ENCODE measurements at places on chromosomes 7 and 10.

GRCh38 chr7:96200740-96201139 is 121.2 kb downstream of the SLC25A13 start:
- no peak for DNase-seq

DNA sequence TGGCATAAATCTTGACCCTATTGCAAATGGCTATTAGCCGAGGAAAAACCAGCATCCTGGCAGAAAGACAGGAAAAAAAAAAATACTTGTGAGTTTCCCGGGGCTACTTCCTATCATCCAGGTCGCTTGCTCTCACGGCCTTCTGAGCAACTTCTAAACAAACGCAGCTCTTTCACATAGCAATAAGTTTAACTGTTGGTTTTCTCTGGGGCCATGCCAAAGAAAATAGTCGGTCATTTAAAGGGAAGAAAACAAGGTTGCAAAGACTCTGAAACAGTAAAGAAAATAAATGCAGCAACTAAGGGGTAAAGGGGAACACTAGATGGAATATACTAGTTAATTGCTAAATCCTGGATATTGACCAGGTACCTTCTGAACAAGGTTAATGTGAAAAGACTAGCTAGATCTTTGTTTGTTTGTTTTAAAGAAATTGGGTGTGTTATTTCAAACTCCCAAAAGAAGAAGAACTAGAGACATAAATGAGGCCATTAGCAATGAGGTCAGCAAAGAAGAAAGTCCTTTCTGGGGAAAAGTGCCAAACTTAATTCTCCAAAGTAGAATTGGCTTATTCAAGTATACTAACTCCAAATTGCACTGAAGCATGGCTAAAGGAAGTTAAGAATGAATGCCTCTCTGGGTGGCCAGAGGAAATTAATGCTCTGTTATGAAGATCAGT is 54.2 kb downstream of the SLC39A12 start:
- no peak for DNase-seq

DNA sequence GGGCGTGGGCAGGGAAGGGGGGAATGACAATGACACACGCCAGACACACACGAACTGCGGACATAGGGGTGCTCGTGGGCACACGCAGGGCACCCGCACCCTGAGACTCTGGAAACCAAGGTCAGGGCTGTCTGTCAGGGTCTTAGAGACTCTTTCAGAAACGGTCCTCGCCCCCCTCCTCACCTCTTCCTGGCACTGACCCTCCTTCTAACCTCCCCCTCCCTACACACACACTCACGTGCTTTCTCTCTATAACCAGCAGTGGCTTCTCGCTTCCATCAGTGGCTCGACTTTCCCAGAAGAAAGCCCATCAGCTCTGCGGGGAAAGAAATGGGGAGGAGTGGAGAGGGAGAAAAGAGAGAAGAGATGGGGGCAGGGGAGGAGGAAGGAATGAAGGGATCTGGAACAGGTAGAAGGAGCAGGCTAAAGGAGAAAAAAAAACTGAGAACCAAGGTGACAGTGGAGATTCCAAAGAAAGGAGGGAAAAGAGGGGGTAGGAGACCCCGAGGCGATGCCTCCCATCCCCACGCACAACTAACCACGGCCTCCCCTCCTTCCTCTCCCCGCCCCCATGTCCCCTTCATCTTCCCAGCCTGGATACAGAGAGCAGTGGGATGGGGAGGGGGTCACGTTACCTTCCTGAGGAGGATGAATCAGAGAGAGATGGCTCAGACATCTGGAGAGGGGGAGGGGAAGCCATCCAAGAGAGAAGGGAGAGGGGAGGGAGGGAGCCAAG is 1.7 kb upstream of the VGF start:
- DNase-seq, result no peak

DNA sequence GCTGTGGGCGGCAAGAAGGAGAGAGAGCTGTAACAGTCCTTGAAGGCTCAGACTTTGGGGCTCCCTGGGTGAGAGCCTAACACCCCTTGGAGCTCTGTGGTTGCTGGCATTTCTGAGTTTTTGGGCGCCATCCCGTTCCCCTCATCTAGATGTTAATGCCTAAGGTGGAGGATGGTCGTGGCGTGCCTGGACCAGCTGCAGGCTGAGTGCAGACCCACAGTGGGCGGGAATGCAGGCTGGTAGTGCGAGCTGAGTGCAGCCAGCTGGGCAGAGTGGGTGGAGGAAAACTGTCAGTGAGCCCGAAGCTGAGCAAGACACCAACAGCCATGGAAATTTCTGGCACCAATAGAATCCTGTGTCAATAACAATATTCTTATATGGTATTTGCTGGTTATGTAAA is 403.0 kb downstream of the ANKRD7 start:
- no peak for DNase-seq

- DNase-seq, result no peak
Observed at GRCh38 chr10:49571388-49571787, 32.5 kb upstream of the ERCC6 start.

- DNase-seq, result no peak
Observed at GRCh38 chr7:107768263-107768662, 24.3 kb downstream of the CBLL1 start.

DNA sequence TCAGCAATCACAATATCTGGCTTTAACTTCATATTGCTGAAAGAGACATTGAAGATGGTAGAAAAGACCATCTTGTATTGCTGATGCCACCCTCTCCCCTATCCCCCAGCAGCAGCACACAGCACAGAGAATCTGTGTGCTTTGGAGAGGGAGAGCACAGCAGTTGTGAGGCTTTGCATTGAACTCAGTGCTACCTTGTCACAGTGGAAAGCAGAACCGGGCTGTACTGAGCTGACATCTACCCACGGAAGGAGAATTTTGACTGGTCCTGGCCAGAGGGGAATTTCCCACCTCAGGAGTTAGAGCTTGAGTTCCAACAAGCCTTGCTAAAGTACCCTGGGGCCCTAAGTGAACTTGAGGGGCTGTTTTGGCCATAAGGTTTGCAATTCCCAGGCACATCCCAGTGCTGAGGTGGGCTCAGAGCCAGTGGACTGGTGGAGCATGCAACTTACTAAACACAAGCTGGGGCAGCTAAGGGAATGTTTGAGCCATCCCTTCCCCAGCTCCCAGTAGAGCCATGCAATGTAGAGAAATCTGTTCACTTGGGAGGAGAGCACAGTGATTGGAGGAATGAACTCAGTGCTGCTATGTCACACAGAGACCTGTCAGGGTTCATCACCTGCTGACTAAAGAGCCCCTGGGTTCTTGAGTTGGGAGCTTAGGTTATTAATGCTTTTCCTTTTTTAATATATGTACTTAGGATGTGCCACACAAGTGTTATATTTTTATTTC is 62.1 kb downstream of the OR13A1 start:
- no peak for DNase-seq

GRCh38 chr10:52526251-52526823 is 212.3 kb downstream of the DKK1 start:
- DNase-seq, result no peak

DNA sequence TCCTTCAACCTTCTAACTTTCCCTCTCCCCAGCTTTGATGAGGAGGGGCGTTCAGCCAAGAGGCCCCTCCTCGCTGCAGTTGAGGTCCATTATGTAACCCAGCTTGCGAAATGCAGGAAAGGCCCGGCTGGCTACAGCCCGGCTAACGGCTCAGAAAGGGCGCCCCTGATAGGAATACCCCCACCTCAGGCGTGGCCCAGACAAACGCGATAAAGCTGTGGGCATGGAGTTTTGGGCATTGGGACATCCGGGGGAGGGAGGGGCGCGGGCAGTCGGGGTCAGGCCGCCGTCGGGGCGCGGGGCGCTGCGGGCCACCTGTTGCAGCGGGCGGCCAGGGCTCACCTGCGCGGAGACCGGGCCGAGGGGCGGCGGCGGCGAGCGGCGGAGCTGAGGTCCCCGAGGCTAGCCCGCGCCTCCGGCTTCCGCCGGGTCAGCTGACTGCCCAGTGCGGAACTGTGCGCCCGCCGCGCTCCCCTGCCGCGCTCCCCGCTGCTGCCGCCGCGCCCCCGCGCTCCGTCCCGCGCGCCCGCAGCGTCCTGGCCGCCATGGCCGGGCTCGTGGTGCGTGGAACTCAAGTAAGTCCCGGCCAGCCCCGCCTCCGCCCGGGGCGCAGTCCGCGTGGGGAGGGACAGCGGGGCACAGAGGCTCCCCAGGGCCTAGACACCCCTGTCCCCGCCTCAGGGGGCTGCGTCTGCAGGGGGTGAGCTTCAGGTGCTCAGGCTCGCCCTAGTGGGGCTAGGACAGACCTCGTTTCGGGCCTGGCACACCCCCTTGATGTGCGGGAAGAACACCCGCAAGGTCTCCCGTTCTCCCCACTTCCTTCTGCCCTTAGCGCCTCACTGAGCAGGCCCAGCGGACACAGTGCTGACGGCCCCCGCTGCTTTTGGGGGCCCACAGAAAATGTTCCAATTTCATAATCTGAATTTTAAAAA is at the start of gene LRMDA:
Gene LRMDA, plus strand, starts transcription at position 445 of the 932 bp plus-strand sequence.
- DNase-seq, result no peak

GRCh38 chr7:25208525-25209221 is 19.6 kb downstream of the NPVF start:
- no peak for DNase-seq

GRCh38 chr10:18606051-18606695 is 45.2 kb downstream of the NSUN6 start:
- no peak for DNase-seq

GRCh38 chr7:157280216-157280841 is 56.5 kb upstream of the DNAJB6 start:
- no peak for DNase-seq

GRCh38 chr7:36887233-36887632 is 162.9 kb upstream of the AOAH start:
- DNase-seq, result no peak

- DNase-seq, result no peak
Observed at GRCh38 chr7:142548978-142549377, 200.3 kb upstream of the PRSS1 start.

- DNase-seq, result no peak
Observed at GRCh38 chr10:118163217-118163616, 116.5 kb upstream of the RAB11FIP2 start.

GRCh38 chr7:104890216-104890615 is 123.8 kb upstream of the KMT2E start:
- no peak for DNase-seq

DNA sequence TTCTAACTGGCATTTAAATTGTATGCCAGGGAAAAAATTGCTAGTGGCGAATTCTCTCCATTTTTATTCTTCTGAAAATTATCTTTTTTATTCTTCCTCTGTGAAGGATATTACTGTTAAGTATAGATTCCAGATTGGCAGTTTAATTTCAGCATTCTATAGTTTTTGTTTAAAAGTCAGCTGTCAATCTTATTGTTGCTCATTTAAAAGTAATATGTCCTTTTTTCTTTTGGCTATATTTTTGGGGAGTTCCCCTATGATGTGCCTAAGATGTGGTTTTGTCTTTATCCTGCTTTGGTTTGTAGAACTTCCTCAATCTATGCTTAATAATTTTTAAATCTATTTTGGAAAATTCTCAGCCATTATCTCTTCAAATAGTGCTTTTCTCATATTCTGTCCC is 135.9 kb downstream of the ARHGAP12 start:
- no peak for DNase-seq

- no peak for DNase-seq
Observed at GRCh38 chr10:88995156-88995876, 4.7 kb downstream of the FAS start.

DNA sequence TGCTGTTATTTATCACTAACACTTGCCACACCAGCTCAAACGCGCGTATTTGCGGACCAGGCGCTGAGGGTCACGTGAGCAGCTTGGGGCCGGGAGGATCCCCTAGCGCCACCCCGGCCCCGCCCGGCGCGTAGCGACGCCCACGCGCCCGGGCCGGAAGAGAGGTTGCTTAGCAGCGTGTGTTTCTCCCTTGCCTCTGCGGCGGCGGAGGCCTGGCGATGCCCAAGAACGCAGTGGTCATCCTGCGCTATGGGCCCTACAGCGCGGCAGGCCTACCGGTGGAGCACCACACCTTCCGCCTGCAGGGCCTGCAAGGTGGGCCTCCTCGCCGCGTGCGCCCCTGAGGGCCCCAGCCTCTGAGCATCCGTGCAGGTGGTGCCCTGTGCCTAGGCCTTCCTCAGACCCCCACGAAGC is at the start of gene C10orf53:
Gene C10orf53, plus strand, starts transcription at position 172 of the 414 bp plus-strand sequence. Its CDS starts 47 bp downstream, at position 219.
- DNase-seq, result peak; percentile 3

- DNase-seq, result no peak
Observed at GRCh38 chr7:38274486-38274885, 1.1 kb upstream of the TARP start.

GRCh38 chr7:124029396-124030188 is 3.3 kb downstream of the TMEM229A start:
- no peak for DNase-seq

GRCh38 chr10:29569795-29570194 is 65.0 kb downstream of the SVIL start:
- no peak for DNase-seq

DNA sequence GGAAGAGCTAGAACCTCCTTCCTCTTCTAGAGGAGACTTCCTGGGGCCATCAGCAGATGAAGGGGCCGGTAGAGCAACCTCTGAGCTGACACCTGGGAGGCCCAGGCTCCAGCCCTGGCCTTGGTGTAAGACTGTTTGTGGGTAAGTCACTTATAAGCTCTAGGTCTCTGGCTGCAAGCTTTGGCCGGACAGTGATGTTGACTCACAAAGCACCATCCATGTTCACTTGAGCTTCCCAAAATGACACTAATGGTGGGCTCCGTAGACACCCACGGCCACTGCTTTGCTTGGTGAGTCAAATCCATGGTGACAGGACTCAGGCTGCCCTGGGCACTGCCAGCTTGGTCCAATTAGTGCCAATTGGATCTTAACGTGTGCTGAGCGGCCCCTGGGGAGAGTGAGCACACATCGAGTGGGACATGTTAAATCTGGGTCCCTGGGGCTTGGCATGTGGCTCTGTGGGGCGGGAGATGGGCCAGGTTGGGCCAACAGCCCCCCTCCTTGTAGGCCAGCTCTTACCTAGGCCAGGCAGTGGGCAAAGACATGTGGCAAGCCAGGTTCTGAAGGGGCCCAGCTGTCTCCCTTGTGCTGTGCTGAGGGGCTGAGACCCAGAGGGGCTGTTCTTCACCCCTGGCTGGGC is 16.7 kb downstream of the NEURL1 start:
- no peak for DNase-seq

GRCh38 chr7:69739931-69740431 is 141.7 kb downstream of the AUTS2 start:
- DNase-seq, result no peak

DNA sequence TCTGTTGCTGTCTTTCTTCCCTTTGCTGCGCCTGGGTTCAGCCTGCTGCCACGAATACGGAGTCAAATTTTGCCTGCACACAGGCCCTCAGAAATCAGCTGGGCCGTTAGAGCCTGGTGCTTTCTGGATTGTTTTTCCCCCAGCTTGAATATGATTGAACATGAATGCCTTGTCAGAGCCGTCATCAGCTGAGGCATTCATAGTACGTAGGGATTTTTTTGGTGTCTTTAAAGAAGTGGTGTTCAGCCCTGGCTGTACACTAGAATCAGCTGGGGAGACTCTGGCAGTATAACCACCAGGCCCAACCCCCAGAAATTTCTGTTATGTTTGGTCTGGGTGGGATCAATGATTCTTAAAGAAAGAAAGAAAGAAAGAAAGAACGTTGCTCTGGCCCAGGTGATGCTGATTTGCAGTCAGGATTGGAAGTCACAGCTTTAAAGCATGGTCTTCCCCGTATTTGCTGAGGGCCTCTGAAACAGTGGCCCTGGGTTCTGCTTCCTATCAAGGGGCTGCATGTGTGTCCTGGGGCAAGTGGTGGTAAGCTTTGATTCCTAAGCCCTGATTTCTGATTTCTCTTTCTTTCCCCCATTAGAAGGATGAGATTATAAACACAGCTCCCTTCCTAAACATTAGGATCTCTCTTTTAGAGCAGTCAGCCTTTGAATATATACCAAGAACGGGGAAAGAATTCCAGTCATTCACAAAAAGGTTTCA is 24.7 kb downstream of the NUB1 start:
- no peak for DNase-seq

Data from stimulated activated CD4-positive, alpha-beta T cell treated with anti-CD3 and anti-CD28 coated beads, Interleukin-12 subunit alpha, Interleukin-12 subunit beta, amount 100 ng/mL, for 48 hours (primary cell).